ENCODE measurements at places on chromosomes 7 and 10.
A peak's percentile ranks its signal among the peaks of the same experiment; 100 is the strongest.

DNA sequence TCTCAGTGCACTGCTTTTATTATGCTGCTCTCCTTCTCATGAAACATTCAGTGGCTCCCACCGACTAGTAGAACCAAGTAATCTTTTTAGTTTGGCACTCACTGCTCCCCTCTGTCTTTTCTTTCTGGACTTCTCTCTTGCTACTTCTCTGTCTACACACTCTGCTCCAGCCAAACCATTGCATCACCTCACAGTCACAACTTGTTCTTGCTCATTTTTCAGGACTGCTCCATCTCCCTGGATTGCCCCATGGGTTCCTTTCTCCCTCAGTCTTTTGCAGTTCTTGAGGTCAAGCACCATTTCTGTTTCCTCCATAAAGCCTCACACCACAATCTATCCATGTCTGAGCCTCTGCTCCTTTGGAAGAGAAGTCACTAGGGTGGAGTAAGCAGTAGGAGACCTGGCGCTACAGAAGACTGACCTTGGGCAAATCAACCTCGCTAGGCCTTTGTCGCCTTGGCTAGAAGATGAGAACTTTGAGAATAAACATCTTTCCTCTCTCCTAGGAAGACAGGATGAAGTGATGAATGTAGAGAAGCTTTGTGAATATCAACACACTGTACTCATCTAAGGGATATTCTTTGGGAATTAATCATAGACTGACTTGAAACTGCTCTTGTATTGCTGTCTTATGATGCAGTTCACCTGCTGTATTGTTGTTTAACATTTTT is 186.2 kb downstream of the LRMDA start:
- no peak for ATAC-seq

DNA sequence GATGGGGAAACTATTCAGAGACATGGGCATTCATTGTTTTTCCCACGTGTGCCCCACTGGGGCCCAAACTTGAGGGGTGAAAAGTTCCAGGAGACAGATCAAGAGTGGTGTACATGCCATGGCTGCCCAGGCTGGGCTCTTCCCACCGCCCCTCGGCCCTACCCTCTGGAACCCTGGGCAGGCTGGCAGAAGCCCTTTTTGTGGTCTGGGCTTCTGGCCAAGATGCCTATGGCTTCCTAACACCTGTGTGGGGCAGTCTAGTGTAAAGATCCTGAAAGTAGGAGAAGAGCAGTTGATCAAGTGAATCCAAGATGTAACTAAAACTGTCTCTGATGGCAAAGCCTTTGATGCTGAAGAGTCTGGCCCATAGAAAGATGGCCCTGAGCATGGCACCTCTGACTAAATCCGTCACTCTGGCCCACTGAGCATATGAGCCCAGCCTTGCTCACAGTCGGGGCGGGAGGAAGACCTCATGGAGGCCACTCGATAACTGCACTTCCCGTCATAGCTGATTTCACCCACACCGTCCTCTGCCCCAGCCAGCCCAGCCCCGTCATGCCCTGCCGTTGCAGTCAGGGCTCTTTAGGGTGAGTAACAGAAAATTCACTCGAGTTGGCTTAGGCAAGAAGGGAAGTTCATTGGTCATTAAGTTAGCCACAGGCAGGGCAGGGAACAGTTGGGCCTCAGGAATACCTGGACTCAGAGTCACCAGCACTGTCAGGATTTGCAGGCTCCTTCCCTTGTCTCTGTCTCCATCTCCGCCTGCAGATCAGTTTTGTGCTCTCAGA is 37.9 kb upstream of the MTPAP start:
- ATAC-seq = no peak

DNA sequence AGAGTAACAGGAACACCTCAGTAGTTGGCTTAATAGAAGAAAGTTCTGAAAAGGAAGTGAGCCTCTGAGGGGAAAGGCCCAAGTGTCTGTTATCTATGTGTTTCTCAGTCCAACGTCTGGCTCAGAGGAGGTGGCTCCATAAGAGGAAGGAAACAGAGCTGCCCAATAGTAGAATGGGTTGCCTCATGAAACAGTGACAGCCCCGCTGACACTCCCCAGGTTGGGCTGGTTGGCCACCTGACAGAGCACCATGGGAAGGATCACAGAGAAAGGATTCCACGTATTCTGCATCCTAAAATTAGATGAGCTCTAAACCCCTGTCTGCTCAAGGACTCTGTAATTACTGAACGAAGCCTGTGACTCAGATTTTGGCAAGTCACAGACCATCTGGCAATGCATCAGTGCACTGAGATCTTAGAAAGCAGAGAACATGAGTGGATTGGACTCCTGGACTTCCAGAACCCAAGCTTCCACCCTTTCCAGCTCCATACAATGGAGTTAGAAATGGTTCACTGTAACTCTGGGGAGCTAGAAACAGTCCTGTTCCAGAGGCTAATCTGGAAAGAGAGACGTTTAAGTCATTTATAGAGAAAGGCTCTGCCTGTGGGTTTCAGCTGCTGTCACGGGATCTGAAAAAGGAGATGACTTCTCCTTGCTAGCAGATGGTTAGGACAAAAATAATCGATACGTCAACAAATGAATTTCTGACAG is 2.9 kb downstream of the PKD2L1 start:
- no peak for ATAC-seq

GRCh38 chr7:159095979-159096411 is 48.7 kb downstream of the VIPR2 start:
- ATAC-seq = no peak

GRCh38 chr7:83852136-83852535 is 203.2 kb upstream of the SEMA3E start:
- no peak for ATAC-seq

DNA sequence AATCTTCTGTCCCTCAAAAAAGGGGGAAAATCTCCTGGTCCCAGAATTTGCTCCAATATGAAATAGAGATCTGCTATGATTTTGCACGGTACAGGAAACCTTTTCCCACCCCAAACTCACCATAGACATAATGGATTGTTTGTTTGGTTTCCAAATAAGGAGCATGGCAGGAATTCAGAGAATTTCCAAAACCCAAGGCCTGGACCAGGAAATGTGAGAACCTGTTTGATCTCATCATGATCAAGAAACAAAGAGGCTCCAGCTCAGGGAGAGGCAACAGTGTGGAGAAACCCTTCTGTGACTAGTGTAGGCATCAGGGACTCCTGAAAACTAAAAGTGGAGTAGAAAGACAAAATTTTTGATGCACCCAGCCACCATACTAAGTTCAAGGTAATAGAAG is 1548.1 kb upstream of the LRRTM3 start:
- ATAC-seq = no peak

DNA sequence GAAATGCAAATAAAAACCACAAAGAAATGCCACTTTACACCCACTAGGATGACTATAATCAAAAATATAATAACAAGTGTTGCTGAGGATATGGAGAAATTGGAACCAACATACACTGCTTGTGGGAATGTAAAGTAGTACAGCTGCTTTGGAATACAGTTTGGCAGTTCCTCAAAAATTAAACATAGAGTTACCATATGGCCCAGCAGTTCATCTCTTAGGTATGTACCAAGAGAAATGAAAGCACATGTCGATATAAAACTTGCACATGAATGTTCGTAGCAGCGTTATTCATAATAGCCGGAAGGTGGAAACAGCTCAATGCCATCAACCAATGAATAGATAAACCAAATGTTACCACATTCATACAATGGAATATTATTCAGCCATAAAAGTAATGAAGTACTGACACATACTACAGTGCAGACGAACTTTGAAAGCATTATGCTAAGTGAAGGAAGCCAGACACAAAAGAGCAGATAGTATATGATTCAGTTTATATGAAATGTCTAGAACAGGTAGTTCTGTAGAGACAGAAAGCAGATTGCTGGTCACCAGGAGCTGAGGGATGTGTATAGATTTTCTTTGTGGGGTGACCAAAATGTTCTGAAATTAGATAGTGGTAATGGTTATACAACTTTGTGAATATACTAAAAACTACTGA is 12.4 kb downstream of the BCAP29 start:
- ATAC-seq = no peak

DNA sequence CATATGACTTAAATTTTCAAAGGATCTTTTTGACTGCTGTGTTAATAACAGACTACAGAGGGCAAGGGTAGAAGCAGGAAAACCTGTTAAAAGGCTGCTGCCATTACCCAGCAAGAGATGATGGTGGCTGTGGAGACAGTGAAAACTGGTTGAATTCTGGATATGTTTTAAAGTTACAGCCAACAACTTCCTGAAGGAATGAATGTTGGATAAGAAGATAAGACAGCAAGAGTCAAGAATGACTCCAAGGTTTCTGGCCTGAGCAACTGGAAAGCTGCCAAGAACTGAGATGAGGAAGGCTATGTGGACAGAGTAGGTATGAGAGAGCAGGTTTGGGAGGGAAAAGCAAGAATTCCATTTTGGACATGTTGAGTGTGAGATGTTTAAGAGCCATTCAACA is 19.1 kb downstream of the CNOT4 start:
- no peak for ATAC-seq

- peak; percentile 55 for ATAC-seq
These were observed 150.4 kb downstream of the ACTR3B start for GRCh38 chr7:152909683-152910544.

GRCh38 chr7:124322561-124322960 is 289.7 kb upstream of the TMEM229A start:
- no peak for ATAC-seq

GRCh38 chr10:122998934-122999333 is 9.7 kb downstream of the IKZF5 start:
- ATAC-seq = no peak

- peak; percentile 70 for ATAC-seq
These were observed 957 bp upstream of the SVIL start for GRCh38 chr10:29635711-29636144.

DNA sequence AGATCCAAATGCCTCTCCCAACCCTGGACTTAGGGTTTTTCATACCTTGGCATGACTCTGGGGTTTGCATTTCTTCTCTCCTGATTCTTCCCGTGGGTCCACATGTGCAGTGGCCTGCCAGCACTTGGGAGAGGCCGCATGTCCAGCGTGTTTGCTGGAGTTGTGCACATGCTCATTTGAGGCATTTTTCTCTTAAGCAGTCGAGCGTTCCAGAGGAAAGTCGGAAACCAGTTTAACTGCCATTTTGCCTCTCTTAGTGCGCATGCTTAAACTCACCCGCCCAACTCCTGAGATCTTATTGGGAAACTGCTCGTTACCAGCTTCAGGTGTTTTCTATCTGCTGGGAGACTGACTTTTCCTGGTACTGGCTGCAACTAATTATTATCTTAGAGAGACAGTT is 888.4 kb upstream of the PHF14 start:
- ATAC-seq = no peak

- no peak for ATAC-seq
These were observed 523 bp downstream of the AQP1 start for GRCh38 chr7:30912021-30912730.

DNA sequence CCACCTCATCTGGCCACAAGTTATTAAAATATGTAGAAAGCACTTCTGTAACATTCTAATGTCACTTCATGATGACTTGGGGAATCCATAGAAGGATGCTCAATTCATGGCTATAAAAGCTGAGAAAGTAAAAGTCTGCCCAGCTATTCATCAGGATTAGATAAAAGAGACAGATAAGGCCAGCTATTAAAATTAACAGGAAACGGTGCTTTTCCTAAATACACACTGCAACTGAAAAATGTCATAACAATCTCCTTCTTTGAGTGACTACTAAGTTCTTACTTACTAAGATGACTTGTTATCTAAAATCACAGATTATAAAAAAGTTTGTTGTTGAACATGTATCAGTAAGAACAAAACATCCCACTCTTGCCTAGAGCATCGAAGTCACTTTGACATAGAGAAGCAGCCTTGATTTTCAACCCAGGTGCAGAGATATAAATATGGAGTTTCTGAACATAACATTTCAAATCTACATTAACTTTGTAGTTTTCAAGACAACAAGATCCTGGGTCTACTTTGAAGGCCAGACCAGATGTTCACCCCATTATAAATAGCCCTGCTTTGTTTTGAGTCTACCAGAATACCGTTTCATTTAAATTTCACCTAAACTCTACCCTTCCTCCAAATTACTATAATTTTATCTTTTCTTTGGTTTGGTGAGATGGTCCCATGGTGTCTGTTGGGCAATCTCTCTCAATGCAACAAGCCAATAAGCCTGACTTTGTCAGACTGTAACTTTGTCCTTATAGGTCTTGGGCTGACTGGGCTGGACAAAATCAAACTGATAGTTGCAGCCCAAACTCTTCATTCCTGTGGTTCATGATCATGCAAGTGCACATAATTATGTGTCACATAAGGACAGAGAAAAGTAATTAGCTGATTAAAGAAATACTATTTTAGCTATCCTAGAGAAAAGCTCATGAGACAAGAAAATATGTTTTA is 24.0 kb downstream of the HYCC1 start:
- no peak for ATAC-seq

- no peak for ATAC-seq
These were observed 8.1 kb downstream of the PGAM2 start for GRCh38 chr7:44057181-44057848.

GRCh38 chr7:25850735-25851134 is 301.3 kb upstream of the NFE2L3 start:
- no peak for ATAC-seq

DNA sequence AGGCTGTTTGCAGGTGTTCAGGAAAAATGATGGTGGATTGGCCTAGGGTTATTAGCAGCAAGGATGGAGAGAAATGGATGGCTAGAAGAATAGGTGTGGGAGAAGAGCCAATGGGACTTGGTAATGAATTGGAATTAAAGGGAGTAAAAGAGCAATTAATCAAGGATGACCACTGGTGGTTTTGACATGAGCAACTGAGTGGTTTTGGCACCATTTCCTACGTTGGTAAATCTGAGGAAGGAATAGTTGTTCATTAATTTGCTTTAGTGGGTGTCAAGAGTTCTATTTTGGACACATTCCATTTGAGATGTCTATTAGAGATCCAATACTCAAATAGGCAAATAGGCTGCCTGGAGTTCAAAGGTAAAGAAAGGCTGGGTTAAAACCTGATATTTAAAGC is 38.2 kb upstream of the NRBF2 start:
- no peak for ATAC-seq

DNA sequence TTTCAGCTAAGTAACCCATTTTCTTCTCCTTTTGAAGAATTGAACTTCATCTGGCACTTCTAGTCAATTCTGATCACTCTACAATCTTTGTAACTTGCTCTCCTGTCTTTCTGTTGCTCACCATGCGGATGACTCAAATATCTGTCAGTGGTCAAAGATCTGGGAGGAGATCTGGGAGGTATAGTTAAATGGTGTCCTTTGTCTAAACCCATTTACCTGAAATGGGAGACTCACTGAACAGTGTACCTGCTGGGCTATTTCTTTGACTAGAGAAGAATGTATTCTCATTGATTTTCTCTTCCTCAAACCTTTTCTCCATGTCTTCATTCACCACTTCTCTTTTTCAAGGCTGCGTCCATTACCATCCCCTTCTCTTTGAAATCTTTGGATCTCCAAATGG is 42.0 kb upstream of the PCLO start:
- no peak for ATAC-seq

- ATAC-seq = no peak
These were observed 428.8 kb downstream of the KCNMA1 start for GRCh38 chr10:77208684-77209256.

GRCh38 chr10:130847170-130847569 is 464.4 kb downstream of the TCERG1L start:
- ATAC-seq = no peak

GRCh38 chr10:133528296-133528844 is 1.2 kb downstream of the CYP2E1 start:
- no peak for ATAC-seq
